NCI-H187 (cell line): ENCODE measurements at places on chromosomes 6 and 20.

DNA sequence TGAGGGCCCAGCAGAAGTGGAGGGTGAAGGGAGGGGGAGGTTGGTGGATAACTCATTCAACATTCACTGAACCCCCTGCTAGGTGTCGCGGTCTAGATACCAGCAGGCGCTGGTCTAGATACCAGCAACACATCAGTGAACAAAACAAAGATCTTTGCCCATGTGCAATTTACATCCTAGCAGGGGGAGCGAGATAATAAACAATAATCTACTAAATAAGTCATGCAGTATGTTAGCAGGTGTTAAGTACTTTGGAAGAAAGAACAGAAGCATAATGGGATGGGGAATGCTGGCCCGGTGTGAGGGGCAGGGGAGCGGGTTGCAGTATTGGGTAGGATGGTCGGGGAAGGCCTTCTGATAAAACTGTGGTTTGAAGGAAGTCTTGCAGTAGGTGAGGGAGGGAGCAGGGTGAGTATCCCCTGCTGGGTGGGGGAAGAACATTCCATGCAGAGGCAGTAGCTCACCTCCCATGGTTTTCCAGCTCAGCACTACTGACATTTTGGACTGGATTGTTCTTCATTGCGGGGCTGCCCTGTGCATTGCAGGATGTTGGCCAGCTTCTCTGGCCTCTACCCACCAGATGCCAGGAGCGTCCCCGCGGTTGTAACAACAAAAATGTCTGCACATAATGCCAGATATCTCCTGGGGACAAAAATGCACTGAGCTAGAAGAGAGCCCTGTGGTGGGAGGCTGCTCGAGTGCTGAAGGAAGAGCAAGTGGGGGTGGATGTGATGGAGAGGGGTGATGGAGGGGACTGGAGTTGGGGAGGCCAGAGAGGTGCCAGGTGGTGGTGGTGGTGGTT lies 117.3 kb downstream of the TOX2 start:
- no peak for DNase-seq

DNA sequence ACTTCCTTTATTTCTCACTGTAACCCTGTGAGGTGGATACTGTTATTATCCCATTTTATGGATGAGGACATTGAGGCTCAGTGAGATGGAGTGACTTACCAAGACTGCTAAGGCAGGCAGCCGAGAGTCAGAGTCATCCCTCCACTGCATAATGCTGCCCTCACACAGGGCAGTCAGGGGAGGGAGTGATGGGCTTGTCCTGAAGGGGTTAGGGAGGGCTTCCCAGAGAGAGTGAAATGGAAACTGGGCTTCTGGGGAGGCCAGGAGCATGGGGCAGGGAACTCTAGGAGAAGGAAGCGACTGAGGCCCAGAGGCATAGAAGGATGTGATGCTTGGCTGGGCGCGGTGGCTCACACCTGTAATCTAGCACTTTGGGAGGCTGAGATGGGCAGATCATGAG lies 31.1 kb downstream of the TM9SF4 start:
- no peak for DNase-seq

GRCh38 chr6:44270526-44271405 lies 516 bp downstream of the TMEM151B start:
- no peak for DNase-seq

GRCh38 chr6:157249826-157250225 lies 73.5 kb downstream of the TMEM242 start:
- DNase-seq, result no peak

GRCh38 chr20:49534255-49534712 lies 33.7 kb downstream of the PTGIS start:
- DNase-seq, result peak; percentile 31

DNA sequence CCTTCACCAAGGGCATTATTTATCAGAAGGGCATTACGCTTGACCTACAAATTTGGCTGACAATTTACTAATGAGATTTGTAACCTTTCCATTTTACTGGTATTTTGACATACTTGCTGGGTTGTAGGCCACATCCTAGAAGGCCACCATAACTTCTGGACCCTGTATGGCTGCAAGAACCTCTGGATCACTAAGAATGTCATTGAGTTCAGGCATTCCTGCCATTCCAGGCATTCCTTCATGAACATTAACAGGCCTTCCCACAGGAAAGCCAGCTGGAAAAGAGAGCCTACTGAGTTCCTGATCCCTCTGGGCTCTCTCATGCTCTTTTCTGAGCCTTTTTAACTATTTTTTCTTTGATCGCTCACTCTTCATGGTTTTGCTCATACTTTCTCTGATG lies 28.4 kb upstream of the SLC35A1 start:
- DNase-seq, result no peak

DNA sequence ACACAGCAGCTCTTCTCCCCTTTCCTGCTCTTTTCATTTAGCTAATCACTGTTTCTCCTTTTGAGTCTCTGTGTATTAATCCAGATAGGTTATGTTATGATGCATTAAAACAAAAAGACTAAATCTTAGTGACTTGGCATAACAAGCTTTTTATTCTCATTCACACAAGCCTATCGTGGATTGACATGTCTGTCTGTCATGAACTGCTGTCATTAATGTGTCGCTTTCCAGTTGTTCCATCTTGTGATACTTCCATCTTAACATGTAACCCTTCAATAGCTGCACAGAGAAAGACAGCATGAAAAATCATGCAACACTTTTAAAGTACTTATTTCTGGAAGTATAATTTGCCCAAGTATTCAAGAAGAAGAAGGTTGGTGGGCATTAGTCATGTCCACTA lies 128.7 kb downstream of the GRIK2 start:
- no peak for DNase-seq

GRCh38 chr6:10409233-10409721 lies 5.6 kb downstream of the TFAP2A start:
- no peak for DNase-seq

DNA sequence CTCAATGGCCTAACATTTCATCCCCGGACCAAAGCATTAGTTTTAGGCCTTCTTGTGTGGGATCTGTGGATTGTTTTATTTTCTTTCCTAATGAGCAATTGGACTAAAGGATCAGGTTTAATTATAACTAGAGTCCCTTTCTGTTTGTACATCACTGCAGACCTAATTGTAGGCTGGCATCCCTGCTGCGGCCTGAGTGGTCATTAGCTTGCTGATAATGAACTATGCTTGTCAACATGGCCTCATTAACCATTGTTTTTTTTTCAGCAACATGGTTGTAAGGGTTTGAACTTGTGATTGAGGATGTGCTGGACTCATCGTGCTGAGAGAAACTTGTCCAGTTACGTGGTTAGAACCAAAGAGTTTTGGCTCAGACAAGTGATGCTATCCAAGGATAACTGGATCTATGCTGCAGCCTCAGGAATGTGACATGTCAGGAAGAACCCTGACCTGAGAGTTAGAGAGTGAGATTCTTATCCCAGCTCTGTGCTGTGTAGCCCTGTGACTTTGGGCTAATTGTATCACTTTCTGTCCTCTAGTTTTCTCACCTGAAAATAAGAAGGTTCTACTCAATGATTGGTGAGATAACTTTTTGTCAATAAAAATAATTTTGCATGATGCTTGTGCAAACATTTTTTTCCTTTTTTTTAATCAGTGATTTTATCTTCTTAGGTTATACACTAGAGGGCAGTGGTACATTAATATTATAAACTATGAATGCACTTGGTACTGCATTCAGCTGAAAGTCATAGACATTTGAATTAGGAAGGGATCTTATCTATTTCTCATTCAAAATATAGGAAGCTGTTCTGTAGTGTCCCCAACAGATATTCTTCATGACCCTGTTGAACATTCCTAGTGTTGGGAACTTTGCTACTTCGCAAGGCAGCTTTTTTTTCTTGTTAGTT lies 140.9 kb downstream of the RNF144B start:
- no peak for DNase-seq

- no peak for DNase-seq
Observed at GRCh38 chr6:122399055-122399347, 451 bp upstream of the HSF2 start.

- no peak for DNase-seq
Observed at GRCh38 chr6:34581561-34581920, 25.4 kb upstream of the SPDEF start.

- no peak for DNase-seq
Observed at GRCh38 chr6:68639211-68639610, 4.1 kb downstream of the ADGRB3 start.

DNA sequence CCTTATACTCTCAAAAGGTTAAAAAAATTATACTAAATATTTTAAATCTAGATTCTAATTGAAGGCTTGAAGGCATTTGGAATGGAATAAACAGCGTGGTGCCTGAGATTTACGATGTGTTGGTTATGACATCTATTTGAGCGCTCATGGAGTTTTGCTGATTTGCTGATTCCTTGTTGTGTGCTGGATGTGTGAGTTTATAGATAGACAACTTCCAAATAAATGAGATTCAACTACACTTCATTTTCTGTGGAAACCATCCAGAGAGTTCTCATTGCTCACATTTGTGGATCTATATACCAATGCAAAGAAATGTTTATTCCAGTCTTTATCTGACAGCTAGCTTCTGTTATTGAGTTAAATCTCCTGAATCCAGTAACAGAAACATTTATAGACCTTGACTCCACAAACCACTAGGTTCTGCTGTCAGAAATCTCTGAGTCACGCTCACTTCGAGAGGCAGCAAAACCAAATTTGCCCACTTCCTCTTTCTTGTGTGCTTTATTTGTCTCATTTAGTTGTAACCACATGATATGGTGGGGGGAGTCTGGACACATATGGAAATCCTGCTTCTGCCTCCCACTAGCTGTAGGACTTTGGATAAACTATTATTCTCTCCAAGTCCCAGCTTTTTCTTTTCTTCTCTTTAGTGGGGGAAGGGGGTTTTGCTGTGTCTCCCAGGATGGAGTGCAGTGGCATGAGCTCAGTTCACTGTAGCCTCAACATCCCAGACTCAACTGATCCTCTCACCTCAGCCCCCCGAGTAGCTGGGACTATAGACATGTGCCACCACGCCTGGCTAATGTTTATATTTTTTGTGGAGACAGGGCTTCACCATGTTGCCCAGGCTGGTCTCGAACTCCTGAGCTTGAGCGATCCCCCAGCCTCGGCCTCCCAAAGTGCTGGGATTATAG lies 54.5 kb downstream of the IPCEF1 start:
- no peak for DNase-seq

- DNase-seq, result no peak
Observed at GRCh38 chr6:150128425-150128824, 14.4 kb upstream of the PPP1R14C start.

DNA sequence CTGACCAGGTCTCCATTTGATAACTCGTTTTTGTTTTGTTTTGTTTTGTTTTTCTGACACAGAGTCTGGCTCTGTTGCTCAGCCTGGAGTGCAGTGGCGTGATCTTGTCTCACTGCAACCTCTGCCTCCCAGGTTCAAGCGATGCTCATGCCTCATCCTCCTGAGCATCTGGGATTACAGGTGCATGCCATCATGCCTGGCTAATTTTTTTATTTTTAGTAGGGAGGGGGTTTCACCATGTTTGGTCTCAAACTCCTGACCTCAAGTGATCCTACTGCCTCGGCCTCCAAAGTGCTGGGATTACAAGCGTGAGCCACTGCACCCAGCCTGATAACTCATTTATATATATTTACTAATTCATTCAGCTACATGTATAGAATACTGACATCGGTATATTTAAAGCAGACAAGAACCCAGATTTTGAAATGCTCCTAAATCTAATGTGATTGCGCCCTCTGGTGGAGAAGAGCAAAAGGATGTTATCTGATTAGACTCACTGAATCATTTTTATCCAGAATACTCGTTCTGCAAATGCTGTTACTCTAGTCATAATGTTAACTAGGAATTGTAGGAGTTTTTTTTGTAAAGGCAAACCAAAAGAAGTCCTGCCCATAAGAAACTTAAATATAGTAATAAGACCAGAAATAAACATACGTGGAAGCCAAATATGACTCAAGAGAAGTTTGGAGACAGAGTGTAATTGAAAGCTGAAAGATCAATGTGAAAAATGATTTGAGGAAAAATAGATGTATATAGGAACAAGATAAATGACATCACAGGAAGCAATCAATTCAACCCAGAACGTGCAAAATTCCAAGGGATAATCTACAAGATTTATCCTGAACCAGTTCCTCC lies 5.3 kb upstream of the COL12A1 start:
- peak; percentile 21 for DNase-seq

DNA sequence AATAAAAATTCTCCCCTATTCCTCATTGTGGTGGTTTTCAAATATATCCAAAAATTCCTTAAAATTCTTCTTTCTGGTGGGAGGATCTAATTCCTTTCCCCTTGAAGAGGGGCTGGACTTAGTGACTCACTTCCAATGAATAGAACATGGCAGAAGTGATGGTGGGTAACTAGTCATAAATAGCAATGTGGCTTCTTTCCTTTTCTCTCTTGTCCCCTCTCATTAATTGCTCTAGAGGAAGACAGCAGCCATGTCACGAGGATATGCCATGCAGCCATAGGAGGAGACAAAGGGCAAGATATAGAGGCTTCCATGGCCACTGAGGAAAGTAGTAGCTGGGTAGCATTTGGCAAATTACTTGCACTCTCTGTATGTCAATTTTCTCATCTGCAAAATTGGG lies 5.9 kb downstream of the VNN2 start:
- no peak for DNase-seq

DNA sequence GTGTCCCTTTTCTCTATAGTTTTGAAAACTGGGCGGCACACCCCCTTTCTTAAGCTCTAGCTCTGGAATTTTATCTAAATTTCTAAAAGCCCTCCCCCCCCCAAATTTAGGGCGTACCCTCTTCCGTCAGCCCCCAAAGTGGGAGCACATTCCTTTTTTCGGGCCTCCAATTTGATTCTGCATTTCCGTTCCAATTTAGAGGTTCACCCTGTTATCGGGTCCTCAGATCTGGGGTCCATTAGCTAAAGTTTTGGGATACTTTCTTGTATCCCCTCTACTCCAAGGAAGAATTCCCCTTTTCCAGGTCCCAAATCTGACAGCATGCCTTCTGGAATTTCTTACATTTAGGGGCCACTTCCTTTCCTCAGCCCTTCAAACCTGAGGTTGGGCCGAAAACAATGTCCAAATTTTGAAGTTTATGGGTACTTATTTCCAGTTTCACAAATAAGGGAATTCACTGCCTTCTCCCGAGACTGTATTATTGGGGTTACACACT lies 796 bp downstream of the PHF20 start:
- no peak for DNase-seq
